ENCODE measurements at places on chromosomes 5 and 9.

GRCh38 chr5:149071756-149072155 is 8.9 kb upstream of the SH3TC2 start:
- DNase-seq = no peak

DNA sequence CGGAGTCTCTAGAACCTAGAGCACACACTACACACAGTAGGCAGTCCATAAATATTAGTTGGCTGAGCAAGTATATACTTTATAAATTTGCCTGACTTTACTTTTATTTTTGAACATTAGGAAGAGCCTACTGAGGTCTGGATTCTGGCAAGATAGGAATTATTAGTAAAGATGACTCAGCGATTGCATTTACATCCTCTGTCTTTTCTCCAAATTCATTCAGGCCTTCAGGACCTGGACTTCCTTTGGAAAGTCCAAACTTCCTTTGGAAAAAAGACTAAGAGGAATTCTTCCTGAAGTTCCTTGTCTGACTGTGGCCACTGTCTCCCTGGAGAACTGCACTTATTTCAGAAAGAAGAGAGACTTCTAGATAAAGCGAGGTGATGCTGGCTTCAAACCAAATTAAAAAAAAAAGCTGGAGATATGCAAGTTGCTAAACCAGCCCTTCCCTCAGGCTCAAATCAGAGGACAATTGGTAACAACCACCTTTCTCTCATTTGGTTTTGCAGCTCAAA is 251.3 kb downstream of the GAS1 start:
- no peak for DNase-seq

- no peak for DNase-seq
These were observed 151.1 kb downstream of the ESM1 start for GRCh38 chr5:54834121-54834842.

DNA sequence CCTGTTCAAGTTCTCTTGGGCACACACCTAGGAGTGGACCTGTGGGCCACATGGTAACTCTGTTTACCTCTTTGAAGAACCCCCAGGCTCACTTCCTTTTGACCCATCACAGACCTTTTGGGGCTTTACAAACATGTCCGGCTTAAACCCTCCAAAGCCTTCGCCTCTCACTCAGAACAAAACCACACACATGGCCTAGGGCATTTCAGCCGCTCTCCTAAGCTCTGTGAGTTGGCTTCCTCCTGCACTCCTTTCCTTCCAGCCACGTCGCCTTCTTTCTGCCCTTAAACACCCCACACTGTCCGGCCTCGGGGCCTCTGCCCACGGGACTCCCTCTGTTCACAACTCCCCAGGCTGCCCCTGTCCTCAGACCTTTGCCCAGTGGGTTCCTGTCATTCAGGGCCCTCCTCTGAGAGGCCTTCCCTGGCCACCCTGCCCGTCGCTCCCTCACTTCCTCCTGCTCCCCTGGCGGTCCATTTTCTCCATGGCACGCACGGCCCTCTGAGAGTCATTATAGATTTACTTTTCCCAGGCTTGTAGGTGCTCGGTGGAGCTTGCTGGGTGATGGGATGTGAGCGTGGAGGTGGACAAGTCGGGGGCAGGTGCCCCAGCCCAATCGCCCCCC is 1.9 kb downstream of the DOK3 start:
- DNase-seq = peak; percentile 28

- no peak for DNase-seq
These were observed 163.3 kb upstream of the WWC1 start for GRCh38 chr5:168128111-168128510.

GRCh38 chr5:139481580-139482049 is 943 bp downstream of the STING1 start:
- peak; percentile 64 for DNase-seq

DNA sequence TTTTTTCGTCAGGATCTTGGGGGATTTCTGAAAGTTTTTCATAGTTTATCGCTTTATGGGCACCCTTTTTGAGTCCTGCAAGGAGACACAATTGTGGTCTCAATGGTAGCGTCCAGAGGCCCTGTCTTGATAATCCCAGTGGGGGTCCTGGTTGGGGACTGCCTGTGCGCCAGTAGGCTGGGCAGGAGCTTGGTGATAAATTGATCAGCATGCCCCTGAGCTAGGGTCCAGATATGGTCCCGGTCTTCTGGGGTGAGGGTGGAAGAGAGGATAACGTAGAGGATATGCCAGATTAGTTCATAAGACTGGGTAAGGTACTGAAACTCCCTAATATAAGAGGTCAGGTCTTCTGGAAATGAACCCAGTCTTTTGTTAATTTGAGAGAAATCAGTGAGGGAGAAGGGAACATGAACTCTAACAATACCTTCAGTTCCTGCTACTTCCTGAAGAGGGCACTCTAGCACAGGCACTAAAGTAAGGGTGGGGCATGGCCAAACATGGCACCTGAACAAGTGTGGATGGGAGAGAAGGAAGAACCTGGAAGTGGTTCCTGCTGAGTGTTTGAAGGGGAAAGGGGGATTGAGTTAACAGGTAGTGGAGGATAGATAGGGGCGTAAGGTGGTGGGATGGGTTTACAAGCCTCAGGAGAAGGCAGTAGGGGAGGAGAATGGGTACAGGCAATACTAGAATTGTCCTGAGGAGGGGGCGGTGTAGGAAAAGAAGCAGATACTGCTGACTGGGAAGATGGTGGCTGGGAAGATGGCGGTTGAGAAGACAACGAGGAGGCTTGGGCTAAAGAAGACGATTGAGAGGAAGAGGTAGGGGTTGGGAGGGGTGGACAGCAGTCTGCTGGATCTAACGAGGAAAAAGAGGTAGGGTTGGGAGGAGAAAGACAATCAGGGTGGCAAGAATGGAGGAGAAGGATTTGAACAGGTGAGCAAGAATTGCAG is 33.8 kb upstream of the ANXA2R start:
- peak; percentile 85 for DNase-seq

DNA sequence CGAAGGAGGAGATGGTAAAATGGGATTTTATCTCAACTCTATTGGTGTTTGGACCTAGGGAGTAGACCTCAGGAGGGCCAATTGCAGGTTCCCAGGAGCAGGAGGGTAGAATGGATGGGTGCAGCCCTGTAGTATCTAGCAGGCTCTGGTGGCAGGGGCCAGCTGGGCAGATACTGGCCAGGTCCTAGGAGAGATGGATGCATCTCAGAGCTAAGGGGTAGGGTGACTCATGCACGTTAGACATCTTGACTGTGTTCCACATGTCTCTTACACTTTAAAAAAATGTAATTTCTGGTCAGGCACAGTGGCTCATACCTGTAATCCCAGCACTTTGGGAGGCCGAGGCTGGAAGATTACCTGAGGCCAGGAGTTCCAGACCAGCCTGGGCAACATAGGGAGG is 22.4 kb downstream of the PSD2 start:
- no peak for DNase-seq

DNA sequence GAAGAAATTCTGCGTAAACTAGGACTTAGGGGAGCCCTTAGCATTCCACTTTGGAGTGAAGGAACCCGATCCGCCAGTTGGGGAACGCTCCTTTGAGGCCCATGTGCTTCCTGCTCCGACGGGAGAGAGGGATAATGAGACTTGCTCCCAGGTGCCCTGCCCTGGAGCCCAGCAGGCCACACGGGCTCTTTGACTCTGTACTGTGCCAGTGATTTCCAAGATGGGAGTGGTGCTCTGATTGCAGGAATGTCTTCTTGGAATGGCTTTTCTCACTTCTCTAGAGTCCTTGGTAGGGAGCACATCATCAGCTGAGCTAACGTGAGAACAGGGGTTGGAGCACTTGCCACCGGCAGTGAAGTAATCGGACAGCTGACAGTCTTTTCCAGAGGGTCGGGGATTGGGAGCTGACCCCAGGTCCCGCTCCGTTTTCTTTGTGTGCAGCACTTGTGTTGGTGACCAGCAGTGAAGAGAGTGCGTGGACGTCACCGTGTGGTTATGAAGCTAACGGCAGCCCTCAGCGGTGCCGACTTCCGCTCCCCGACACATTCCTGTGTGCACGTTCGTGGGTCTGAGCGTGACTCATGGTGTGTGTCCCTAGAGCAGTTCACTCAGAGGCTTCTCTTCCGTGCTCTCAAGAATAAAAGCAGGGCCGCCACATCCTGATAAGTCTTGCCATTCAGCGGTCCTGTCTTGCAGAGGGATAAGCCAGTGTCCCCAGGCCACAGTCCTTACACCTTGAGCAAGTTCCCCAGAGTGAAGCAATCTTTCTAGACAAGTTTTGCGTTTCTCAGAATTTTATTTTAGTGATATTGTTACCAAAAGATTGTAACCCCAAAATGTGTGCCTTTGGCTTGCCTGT is 25.6 kb downstream of the ABL1 start:
- no peak for DNase-seq

DNA sequence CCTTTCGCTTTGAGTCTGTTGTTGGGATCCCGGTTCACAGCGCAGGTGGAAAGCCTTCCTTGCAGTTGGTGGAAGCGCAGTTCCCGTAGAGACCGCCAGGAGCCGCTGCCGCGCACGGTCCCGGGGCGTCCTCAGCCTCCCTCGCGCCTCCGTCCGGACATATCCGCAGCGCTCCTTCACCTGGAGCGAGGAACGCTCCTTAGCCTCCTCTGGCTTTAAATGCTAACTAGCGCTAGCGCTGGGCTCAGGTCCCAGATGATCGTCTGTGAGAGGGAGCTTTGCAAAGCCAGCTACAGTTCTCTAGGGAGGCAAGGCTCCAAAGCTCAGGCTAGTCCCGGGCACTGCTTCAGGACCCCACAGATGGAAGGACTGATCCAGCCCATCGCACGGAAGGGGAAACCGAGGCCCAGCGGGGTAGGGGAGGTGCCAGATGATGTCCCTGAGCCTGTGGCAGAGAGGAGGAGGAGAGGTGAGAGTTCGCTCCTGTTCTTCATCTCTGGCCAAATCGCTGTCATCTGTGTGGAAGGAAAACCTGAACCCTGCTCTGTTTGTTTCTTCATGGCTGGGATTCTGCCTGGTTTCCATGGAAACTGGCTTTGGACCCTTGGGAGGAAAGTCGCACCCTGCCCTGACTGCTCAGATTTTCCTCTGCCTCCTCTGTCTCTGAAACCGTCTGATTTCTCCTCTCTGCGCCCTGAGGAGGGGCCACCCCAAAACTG is 31.4 kb downstream of the COL15A1 start:
- peak; percentile 67 for DNase-seq

DNA sequence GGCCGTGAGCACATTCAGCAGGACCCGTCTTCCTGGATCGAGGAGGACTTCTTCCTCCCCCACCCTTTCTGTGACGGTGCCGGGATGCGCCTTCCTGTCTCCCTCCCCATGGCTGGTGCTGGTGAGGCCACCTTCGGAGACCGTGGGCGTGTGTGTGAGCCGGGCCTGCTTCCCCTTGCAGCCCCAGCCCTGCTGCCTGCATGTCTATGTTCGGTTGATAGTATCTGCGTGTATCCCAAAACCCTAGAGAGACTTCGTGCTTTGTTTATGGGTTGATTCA is 12.8 kb downstream of the CEP72 start:
- DNase-seq = no peak

DNA sequence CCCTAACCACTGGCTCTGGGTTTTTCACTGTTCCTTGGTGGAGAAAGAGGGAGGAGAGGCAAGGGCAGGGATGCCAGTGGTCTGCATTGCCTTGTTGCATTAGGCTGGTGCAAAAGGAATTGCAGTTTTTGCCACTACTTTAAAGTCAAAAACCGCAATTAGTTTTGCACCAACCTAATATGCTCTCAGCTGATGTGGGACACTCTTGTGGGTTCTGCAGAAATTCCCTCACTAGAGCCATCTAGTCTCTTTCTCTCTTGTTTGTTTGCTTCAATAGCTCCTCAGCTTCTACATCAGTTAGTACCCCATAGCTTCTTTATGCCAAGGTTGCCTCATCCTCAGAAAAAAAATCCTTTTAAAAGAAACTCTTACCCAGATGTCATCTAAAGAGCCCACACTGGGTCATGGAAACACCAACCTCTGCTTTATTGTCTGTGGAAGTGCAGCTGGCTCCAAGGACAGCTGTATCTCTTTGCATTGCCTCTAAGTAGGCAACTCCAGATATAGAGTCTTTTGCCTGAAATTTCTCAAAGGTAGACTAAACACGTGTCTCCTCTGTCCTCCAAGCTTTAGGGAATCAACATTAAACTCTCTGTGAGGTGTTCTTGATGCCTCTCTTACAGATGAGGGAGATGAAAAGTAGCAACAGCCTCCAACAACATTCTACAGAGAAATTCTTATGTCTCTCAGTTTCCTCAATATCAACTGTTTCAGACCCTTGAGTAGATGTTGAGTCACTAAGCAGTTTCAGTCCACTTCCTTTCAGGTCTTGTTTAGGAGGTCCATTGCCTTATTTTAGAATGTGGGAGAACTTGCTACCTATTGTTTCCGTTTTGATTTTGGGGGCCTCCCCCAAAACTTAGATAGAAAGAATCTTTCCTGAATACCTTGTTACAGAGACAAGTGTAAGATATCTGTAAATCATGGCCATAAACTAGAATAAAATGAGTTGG is 84.9 kb upstream of the MEF2C start:
- no peak for DNase-seq

DNA sequence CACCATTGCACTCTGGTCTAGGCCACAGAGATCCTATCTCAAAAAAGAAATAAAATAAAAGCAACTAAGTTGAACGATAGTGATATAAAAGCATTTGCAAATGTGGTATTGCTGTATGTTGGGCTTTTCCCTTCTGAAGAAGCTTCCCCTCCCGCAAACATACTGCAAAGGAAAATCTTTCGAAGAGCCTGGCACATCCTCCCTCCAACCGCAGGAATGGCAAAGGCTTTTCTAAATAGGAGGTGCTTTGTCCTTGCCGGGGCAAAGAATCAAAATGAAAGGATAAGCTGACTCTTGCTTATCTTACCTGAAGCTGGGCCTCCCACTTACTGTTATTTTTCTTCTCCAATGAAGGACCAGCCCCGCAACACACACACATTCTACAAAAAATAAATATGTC is 45.8 kb downstream of the SERINC5 start:
- no peak for DNase-seq

DNA sequence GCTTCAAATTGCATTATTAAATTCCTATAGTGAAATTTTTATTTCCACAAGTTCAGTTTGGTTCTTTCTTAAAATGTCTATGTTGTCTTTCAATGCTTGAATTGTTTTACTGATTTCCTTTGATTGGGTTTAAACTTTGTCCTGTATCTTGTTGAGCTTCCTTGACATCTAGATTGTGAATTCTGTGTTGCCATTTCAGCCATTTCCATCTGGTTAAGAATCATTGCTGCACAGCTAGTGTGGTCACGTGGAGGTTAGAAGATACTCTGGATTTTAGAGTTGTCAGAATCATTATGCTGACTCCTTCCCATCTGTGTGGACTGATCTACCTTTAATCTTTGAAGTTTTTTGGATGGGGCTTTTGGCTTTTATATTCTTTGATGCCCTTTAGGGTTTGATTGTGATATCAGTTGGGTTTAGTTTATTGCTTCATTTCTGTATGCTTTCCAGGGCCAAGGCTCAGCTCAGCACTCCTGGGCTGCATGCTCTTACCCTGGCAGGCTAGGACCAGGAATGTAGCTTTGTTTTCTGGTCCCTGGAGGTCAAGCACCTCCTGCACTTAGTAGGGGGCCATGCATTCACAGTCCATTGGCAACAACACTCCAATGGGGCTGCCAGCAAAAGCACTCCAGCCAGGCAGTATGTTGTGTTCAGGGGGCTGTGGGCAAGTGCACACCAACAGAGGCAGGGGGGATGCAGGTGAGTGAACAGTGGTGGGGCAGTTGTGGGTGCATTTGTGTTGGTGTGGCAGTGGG is 141.4 kb downstream of the PRR16 start:
- no peak for DNase-seq
